EH (cell line): ENCODE measurements at places on chromosomes 4 and X.

GRCh38 chrX:10050481-10050880 is 83.3 kb downstream of the CLDN34 start:
- DNase-seq = no peak

DNA sequence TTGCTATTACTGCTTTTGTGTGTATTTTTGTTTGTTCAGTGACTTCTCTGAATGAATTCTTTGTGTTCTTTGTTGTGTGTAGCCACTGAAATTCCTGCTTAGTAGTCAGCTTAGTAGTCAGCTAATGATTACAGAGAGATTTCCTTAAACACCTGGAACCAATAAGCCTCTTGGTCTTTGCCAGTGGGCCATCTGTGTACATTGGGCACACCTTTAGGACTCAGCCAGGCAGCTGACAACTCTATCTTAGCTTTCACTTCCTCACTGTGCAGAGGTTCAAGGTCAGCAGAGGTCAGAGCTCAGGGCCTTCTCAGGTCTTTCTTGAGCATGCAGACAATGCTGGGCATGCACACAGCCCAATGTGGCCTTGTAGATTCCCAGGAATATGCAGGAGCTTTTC is 59.3 kb downstream of the RWDD4 start:
- no peak for DNase-seq

- no peak for DNase-seq
Observed at GRCh38 chr4:2320152-2320551, 58.2 kb upstream of the MXD4 start.

- no peak for DNase-seq
Observed at GRCh38 chr4:13493793-13494192, 9.7 kb upstream of the RAB28 start.

DNA sequence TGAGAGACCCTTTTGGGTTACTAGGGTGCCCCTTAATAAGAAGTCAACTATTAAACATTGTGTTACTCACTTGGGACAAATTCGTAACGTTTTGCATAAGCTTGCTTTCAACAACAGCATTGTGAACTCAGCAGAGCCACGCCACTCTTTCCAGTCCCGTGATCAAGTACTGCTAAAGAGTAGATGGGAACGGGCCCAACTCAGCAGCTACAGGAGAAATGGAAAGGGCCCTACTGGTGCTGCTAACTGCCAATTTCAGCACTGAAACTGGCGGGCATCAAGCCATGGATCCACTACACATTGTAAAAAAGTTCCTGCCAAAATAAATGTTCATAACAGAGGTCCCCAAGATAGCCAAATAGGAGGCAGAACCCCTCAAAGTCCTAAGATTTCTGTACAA is 19.0 kb upstream of the DHX15 start:
- DNase-seq = no peak

- DNase-seq = no peak
Observed at GRCh38 chr4:3862640-3863420, 96.6 kb downstream of the ADRA2C start.

DNA sequence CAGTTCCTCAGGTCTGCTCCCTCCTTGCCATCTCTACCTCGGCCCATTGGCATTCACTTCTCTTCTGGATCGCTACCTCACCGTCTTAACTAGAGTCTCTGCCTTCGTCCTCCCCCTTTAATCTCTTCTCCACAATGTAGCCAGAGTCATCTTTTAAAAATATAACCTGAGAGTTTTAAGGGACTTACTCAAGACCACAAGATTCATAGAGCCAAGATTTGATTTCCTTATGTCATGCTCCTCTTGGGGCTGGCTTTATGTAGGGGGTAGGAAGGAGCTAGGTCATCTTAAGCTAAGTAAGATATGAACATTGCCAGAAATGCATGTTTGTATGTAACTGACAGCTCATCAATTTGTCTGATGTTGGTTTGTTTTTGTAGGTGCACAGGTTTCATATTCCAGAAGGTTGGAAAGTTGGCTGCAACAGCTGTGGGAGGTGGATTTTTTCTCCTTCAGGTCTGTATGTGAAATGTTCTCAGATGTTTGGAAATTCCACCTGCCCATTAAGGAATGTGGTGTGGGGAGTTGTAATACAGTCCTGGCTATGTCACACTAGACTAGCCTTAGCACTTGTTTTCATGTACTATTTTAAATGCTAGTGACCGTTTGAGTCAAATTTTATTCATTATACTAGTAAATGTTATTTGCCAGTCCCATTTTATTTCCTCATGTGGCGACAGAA is 19.6 kb downstream of the FUNDC2 start:
- DNase-seq = no peak

GRCh38 chrX:111467896-111468295 is 43.5 kb upstream of the SERTM2 start:
- DNase-seq = no peak

GRCh38 chr4:48339642-48340041 is 1.7 kb upstream of the SLAIN2 start:
- DNase-seq = no peak

- no peak for DNase-seq
Observed at GRCh38 chr4:185648631-185649030, 113.3 kb upstream of the PDLIM3 start.

- no peak for DNase-seq
Observed at GRCh38 chrX:103737696-103738095, 27.0 kb downstream of the TMEM31 start.

DNA sequence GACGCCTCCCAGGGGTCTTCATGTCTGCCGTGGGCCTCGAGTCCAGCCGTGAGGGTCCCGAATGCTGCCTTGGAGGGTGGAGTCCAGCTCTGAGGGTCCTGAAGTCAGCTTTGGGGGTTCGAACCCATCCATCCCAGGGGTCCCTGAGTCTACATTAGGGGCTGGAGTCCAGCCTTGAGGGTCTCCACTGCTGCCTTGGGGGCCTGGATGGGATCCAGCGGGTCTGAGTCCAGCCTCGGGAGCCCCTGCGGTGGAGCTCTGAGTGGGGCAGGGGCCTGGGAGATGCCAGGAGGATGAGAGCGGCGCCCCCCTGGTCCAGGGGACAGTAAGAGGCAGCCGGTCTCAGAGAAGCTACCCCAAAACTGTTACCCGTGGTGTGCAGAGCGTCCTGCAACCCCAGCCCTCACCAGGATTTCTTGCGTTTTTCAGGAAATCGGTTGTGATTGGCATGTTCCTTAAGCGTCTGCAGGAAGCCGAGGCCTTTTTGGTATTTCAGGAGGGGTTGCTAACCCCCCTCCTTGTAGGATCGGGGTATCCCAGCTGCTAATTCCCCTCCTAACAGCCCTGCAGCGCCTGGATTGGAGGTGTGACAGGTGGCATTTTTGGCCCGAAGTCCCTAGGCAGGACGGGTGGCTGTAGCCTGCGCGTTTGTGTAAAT is 1.7 kb upstream of the GTPBP6 start:
- peak; percentile 48 for DNase-seq

GRCh38 chrX:96621811-96622210 is 62.8 kb upstream of the DIAPH2 start:
- DNase-seq = peak; percentile 29

GRCh38 chr4:156656896-156657295 is 314.7 kb downstream of the PDGFC start:
- DNase-seq = no peak

GRCh38 chr4:152509595-152510225 is 26.2 kb downstream of the FBXW7 start:
- no peak for DNase-seq

- peak; percentile 68 for DNase-seq
Observed at GRCh38 chr4:139950568-139950967, 203.4 kb downstream of the MAML3 start.

- DNase-seq = no peak
Observed at GRCh38 chrX:38127961-38128360, 92.7 kb downstream of the SRPX start.
